ENCODE measurements at places on chromosomes 2 and 18.

DNA sequence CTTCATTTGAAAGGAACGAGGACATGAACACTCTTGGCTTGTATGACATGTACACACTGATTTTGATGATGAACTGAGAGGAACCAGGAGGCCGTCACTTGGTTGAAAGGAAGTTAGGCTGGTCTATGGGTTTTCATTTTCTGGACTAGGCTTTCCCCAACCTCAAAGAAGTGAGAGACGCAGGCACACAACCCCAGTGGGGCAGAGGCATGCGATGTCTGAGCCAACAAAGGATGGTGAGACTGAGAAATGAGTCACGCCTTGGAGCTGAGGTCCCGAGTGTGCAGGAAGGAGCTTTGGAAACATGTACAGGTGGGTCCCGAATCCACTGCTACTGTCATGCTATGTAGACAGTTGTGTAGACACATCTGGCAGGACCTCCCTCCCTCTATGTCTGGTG lies 24.1 kb downstream of the SIGLEC15 start:
- no peak for DNase-seq

GRCh38 chr2:28153851-28154250 lies 238.8 kb upstream of the FOSL2 start:
- DNase-seq, result no peak

- no peak for DNase-seq
These were observed 4.9 kb downstream of the QPCT start for GRCh38 chr2:37349231-37349860.

DNA sequence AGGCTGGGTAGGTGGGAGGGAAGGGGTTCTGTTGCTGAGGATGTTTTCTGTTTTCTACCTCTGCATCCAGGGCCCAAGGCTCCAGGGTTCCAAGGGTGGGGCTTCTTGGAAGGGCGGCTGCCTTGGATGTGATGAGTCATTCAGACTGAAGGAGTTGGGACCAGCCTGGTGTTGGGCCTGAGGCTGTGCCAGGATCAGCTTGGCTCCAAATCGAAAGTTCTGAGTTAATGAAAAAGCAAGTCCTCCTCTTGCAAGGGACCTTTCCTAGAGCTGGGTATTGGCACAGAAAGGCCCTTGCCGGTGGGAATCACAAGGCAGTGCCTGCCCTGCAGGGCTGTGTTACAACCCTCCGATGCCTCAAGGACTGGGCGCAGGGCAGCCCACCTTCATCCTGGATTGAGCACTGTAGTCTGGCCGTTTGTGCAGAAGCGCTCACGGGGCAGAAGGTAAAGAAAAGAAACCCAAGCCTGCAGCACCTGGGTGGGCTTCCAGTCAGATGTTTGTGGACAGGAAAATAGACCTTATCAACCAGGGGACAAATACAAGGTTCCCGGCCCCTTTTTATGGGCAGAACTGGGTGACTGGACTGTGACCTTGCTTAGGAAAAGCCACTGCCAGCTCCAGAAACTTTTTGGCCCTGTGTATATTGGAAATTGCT lies 52.5 kb upstream of the MCFD2 start:
- peak; percentile 73 for DNase-seq

GRCh38 chr18:50560681-50561629 lies 1.1 kb downstream of the MAPK4 start:
- no peak for DNase-seq

All from amniotic stem cell (primary cell).